T-helper 17 cell (primary cell): ENCODE measurements at places on chromosomes 1 and 21.

DNA sequence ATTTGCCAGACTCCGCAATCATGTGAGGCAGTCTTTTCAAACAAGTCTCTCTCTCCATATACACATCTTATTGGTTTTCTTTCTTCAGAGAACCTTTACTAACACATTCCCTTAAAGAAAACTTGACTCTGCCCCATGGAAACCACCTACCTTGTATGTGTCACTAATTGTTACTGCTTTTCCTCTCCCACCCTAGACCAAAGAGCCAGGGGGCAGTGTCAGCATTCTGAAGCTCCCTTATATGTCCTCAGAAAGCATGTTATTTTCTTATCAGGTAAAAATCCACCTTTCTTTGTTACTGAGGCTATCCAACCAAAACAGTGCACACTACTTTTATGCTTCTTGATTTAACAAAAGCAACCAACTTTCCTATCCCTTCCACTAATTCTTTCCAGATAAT, 98.9 kb upstream of the SLC5A9 start:
- no peak for DNase-seq

DNA sequence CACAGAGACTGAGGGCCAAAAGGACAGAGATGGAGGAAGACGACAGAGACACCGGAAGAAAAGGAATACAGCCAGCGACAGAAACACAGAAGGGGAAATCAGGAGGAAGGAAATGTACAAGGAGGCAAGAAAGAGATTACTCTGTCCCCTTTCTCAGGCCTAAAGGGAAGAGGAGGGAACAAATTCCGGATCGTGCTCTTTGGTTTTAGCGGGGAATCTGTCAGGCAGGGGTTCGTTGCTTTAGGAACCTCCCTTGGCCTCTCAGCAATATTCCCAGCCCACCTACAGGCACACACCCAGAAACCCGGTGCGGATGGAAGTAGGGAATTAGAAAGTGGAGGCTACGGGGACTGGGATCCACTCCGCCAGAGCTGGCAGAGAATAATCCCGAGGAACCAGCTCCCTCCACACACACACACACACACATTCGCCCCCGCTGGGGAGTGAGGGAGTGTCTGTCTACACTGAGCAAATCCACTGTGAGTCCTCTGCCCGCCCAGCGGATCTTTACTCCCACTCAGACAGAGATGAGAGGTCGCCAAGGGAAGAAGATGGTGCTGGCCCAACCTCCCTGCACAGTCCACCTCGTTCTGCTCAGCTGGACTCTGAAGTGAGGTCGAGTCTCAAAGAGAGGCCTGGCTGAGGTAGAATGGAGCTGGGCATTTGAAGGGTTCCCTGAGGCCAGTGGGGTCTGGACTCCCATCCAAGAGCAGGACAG, 5.7 kb downstream of the TAL1 start:
- no peak for DNase-seq

GRCh38 chr1:77282187-77282865, 507 bp downstream of the AK5 start:
- peak; percentile 18 for DNase-seq

DNA sequence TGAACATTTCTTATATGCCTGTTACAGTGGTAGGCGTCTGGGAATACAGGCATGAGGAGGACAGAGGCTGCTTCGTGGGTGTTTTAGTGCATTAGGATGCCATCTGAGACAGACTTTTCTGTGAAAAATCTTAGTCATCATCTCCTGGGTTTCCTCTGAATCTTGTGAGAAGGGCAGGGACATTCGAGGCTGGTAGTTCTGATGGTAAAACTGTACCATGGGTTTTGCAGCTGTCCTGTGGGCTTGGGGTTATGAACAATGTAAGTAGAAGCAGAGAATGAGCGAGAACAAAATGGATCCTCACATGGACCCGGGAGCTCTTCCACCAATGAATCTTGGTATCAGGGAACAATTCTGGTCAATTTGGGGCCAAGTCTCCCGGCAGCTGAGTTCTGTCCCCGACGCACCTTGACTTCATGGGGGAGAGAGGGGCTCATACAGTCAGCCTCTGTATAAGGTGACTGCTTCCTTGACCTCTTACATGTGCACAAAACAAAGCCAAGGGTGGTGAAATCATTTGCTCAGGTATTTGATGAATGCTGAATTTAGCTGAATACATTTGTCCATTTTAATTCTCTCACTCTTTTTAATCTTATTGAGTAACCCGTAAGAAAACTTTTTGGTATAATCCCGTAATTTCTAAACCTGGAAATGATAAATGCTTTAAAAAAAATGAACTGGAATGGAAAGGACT, 63.6 kb upstream of the ERRFI1 start:
- no peak for DNase-seq
